Left kidney (tissue), 8 donors: ENCODE measurements at places on chromosomes 1 and 21. TPM values are rescaled to one million over a fixed set of nuclear protein-coding genes. Genes with fewer than 3 reads are reported as not detected.

Gene PEAR1
- polyA plus RNA-seq: 21.1 TPM

Gene FOXD2
- polyA plus RNA-seq: 6.1 TPM

Gene MPL
- 0.83 TPM for polyA plus RNA-seq

Gene PLEKHN1
- polyA plus RNA-seq: 0.20 TPM

Gene DNASE2B
- 0.20 TPM for polyA plus RNA-seq

Gene CFHR1
- 0.42 TPM for polyA plus RNA-seq

Gene PRSS38
- polyA plus RNA-seq: not detected

Gene TMEM125
- 15.6 TPM for polyA plus RNA-seq

Gene CCNL2
- 353 TPM for polyA plus RNA-seq

Gene NUDT4B
- polyA plus RNA-seq: 1.8 TPM

Gene ACOT11
- 13.6 TPM for polyA plus RNA-seq

Gene PGLYRP3
- not detected for polyA plus RNA-seq

Gene RC3H1
- 18.8 TPM for polyA plus RNA-seq

Gene TMOD4
- 1.7 TPM for polyA plus RNA-seq
